Neuronal stem cell (in vitro differentiated cells): ENCODE measurements at places on chromosomes 2 and 18.
A peak's percentile ranks its signal among the peaks of the same experiment; 100 is the strongest.

GRCh38 chr2:83104202-83104601, 1354.9 kb downstream of the SUCLG1 start:
- no peak for DNase-seq

- DNase-seq, result no peak
Observed at GRCh38 chr2:215019521-215020145, 118.8 kb downstream of the ABCA12 start.

DNA sequence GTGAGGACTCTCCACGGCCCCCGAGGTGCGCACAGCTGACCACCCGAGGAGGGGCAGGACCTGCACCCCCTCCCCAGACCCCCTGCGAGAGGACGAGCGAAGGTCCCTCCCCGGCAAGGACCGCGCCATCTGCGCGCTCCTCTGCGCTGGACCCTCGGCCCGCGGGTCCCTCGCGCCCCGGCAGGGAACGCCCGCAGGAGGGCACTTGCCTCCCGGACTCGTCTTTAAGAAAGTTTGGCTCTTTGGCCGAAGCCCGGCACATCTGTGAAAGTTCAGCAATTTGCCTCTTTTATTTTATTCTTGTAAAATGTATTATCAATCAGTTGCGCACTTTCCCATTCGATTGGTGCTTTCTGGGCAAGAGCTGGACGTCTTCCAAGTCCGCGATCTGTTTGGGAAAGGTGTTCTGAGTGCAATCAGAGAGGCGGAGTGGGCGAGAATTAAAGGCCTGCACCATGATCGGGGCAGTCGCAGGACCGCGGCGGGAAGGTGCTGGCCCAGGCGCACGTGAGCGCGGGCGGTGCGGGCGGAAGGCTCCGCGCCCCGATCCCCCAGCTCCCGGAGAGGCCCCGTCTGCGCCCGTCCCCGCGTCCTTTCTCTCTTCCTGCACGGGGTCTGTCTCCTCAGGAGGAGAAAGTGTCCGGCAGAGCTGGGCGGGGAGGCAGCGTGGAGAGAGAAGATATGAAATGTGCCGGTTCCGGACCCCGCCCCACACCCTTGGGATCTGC, 1.6 kb upstream of the ALKAL2 start:
- no peak for DNase-seq

DNA sequence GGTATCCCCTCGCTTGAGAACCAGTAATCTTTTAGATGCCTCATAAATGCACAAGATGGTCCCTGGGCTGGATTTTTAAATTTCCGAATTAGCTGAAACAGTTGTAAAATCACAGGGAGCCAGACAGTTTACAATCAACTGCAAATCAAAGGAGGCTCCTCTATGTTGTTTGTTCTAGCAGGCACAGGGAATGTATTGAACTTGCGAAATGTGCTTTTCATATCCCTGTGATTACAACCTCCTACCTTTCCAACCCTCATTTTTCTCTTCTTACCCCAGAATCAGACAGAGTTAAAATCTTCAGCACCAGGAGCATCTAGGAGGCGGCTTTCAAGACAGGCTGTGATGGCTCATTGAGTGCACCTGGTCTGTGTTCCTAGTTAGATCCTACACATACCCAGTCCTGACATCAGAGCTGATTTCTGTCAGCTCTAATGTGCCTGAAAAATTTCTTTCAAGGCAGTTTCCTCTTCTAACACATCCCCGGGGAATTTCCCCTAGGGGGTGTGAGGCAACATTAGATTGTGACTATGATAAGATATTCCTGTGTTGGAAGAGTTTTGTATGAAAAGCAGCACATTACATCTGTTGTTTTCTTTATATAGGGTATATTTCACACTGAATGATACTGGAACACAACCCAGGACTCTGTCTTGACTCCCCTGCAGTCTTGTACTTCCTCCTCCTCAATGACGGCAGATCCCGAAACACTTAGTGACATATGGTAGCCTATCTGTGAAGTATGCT, 17.9 kb upstream of the CAVIN2 start:
- DNase-seq, result no peak

DNA sequence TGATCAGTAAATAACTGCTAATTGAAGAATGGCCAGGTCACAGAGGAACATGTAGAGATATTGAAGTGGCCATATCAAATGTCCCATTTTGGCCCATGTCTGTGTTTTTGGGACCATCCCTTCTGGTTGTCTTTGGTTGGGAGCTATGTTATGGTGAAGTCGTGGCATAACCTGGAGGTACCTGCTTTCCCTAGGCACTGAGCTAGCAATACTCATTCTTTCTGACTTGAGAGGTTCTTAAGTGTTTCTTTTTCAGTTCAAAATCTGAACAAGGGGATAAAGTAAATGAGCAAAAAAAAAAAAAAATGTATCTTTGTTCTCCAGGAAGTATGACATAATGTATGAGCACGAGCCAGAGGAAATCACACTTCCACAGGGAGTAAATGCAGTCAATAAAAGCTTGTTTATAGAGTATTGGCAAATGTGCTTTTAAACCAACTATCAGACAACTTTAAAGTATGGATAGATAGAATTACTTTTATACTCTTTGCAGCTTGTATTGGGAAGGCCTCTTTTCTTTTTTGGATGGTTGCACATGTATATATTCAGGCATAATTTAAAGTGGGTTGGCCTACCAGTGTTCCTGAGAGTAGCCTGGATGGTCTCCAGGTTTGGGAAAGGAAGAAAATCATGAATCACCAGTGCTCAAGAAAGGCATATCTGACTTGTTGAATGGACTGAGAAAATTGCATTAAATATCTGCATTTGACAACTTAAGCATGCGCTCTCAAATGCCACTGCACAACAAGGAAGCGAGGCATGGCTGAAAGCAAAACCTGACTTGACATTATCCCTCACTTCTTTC, 125.0 kb downstream of the SPHKAP start:
- DNase-seq, result no peak

DNA sequence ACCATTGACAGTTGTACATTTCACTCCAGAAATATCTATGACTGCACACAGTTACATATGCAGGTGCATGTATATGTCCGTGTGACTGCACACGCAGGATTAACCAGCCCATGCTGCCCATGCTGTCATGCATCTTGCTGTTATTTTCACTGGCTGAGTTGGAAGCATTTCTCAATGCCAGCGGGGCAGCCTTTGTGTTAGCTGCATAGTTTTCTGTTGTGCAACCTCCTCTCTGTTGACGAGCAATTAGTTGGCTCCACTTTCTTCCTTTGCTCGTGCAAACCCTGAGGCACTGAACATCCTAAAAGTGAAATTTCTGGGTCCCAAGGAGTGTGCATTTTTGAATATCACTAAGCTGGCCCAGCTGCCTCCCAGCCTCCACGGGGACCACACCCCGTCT, 133.4 kb upstream of the GLI2 start:
- DNase-seq, result no peak

DNA sequence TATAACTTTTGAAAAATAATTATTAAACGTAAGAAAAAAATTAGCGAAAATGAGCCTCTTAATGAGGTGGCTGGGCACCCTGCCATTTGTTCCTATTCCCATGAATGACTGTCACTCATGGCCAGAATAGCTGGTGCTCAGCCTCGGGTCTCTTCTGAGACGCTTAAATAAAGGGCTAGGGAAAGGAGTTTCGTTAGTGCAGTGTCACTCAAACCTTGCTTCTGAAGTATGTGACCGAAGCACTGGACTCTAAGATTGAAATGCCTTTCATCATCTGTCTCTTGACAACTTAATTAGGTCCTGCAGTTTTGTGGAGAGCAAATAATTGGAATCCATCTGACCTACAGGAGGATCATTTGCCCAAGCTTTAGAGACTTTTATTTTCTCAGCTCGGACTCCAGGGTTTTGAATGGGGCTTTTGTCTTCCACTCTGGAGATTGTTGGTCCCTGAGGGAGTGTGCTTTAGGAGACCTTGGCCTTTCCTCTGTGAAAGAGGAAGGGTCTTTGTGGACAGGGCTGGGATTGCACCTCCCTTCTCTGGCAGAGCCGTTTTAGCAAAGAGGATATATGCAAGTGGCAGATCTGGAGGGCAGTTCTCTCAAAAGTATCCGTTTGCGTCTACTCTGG, 42.3 kb upstream of the FHOD3 start:
- DNase-seq, result peak; percentile 36

DNA sequence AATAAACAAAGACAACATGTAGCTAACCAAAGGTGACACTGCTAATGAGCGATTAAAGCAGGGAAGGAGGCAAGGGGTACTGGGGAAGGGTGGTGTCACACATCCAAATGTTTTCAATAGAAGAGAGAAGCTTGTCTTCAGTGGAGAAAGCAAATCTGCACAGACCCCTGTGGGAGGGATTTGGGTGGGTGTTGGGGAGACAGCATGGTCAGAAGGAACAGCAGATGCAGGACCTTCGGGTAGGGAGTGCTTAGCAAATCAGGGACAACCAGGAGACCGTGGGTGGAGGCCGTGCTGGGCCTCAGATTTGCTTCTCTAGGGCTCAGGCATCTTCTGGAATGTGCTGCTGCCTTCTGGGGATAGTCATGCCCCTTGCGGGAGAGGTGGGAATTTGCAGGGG, 185.3 kb upstream of the RAB6C start:
- no peak for DNase-seq

- DNase-seq, result no peak
Observed at GRCh38 chr2:44126106-44126797, 42.4 kb upstream of the PPM1B start.

DNA sequence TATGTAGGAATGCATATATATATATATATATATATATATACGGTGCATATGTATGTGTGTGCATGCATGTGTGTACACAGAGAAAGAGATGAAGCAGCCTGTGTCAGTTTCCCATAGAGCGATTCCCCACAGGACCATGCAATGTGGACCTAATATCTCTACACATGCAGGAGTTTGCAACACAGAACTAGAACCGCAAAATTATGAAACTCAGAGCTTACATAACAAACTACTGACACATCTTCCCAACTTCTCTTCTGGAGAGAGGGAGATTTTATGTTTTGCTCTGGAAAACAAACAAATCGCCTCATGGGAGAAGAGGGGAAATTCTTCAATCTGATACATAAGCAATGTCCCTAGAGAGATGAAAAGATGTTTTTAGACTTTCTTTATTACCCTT, 377.2 kb downstream of the LRATD1 start:
- no peak for DNase-seq

- no peak for DNase-seq
Observed at GRCh38 chr2:168819050-168819715, 16.7 kb downstream of the NOSTRIN start.

DNA sequence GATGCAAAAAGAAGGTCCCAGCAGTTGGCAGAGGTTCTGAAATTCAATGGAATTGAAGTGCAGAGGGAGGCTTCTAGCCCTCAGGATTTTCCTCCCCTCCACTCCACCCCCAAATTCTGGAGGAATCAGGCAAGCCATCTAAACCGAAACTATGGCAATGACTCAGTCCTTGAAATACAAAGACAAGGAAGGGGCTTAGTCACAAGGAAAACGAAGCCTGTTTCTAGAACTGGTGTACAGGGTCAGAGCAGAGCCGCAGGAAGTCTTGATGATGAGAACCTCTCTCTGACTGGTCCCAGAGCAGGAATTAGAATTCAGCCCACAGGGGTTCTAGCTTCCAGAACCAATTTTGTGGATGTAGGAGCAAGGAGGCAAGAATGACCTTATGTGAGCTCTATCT, 111.7 kb upstream of the SCN1A start:
- DNase-seq, result no peak

DNA sequence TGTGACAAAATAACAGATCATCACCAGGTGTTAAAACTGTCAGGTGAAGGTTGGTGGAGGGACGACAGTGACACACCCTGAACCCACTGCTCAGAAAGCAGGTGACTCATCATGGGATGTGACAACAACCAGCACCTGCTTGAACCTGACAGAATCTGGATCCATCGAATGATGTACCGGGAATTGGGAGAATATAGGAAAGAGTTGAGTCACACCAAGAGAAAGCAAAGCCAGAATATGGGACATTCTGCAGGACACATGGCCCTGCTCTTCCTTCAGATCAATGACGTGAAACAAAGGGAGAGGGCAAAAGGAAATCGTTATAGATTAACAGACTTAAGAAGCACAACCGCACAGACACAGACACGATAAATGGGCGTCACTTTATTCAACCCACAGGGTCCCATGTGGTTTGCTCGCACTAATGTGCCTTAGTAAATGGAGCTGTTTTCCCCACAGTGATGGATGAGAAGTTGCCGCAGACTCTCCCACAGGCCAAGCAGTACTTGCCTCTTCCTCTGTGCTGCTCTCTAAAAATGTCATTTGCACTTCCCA, 100.1 kb downstream of the CRACDL start:
- no peak for DNase-seq

- no peak for DNase-seq
Observed at GRCh38 chr2:241559323-241560161, 997 bp downstream of the BOK start.

DNA sequence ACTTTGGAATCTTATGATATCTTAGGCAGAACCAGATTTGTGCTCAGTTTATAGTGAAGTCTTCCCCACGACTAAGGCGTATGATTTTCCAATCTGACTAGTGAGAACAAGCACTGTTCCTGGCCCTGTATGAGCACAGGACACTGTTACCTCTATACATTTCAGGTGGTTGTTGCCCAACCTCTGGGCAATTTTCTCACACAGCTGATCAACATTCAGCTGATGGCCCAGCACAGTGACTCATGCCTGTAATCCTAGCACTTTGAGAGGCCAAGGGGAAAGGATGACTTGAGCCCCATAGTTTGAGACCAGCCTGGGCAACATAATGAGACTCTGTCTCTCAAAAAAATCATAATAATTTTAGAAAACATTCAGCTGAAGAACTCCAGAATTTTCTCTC, 119.5 kb downstream of the ASXL3 start:
- no peak for DNase-seq

DNA sequence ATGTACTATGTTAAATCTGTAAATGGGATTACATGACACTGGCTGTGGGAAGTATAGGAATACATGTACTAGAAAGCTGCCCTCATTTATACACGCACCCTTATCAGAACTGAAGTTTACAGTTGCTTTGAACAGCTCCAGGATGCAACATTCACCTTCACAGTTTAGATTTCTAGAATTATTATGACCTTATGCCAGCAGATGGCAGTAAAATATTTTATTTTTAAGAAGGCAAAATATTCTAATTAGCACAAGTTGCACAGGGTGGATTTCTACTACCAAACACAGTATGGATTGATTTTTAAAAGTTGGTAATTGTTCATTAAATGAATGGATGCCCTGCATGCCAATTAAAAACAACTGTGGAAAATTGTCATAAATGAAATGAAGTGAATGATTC, 670.4 kb downstream of the KCNJ3 start:
- DNase-seq, result no peak

- no peak for DNase-seq
Observed at GRCh38 chr18:12640881-12641200, 17.1 kb downstream of the SPIRE1 start.
